Activated naive CD4-positive, alpha-beta T cell treated with Interleukin-2 at 50 U/mL for 16 hours (primary cell): ENCODE measurements at places on chromosomes 5 and 9.

- no peak for DNase-seq
These were observed 75.3 kb upstream of the IL12B start for GRCh38 chr5:159405611-159406031.

DNA sequence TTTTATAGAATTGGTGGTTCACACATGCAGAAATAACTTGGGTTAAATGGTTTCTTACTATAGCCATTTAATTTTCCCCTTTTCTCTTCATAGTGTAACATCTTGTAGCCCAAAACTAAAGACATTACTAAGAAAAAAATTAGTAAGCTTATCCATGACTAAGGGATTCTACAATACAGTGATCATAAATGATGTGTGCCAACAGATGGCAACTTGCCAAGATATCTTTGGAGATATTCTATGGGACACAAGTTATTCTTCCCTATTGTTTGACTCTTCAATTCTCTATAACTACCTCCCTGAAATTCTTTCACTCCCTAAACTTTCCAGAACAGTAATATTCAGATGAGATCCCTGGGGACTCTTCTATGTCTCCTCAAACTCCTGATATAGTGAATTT, 580.6 kb downstream of the PTPRD start:
- DNase-seq: no peak

DNA sequence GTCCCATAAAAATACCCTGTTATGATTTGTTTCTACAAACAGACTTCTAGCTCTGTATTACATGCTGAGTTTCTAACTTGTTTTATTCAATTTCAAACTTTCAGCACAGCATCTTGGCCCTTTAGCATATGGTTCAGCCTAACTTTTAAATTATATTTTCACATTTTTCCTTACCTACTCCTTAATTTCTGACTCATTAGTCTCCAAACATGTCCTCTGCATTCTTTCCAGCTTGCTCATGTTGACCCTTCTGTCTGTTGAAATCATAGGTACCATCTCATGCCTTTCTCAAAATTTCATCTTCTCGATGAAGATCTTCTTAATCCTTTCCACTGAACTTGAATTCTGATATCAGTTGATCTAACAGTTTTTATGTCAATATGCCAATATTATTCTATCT, 200.9 kb upstream of the RIOK2 start:
- no peak for DNase-seq

DNA sequence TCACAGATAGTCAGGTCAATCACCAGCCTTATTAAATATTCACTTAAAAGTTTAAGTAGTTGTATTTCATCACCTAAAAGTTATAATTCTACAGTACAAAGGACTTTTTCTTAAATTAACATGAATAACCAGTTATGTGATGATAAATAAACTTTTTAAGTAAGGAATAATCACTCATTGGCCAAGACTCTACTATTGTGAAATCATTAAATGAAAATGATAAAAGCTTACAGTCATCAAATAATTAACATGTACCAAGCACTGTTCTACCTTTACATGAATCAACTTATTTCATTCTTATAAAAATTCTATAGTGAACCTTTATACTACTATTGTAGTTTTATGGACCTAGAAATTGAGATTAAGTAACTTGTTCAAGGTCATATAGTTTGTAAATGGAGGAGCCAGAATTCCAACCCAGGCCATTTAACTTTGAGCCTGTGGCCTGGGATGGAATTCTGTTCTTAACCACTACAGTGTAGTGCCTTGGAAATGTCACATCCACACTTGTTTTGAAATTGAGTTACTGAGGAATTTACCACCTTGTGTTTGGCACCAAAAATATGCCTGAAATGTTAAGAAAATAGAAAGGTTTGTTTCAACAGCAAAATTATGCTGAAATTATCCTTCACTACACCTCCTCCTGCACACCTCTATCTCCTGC, 32.8 kb upstream of the MSANTD3 start:
- no peak for DNase-seq

DNA sequence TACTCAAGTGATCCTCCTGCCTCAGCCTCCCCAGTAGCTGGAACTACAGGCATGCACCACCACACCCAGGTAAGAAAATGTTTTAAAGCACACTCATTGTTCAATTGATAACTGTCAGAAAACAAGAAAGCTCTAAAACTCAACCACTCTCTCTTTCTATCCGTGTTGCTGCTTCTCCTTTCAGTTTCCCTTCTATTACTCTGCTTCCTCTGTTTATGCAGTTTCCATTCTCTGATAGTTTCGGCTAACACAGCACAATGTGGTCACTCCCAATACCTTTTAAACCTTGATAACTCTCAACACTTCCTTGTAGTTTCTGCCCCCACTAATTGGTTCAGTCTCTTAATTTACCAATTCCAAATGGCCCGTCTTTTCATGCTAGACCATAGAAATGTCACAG, 59.2 kb upstream of the NR4A3 start:
- DNase-seq: no peak
